ENCODE measurements at places on chromosomes 13 and 19. TPM values are rescaled to one million over a fixed set of nuclear protein-coding genes. Genes with fewer than 3 reads are reported as not detected.

The TICAM1 gene
- total RNA-seq = 28.5 TPM

The B3GNT3 gene
- total RNA-seq = 0.47 TPM

The IGFL1 gene
- total RNA-seq = not detected

DNA sequence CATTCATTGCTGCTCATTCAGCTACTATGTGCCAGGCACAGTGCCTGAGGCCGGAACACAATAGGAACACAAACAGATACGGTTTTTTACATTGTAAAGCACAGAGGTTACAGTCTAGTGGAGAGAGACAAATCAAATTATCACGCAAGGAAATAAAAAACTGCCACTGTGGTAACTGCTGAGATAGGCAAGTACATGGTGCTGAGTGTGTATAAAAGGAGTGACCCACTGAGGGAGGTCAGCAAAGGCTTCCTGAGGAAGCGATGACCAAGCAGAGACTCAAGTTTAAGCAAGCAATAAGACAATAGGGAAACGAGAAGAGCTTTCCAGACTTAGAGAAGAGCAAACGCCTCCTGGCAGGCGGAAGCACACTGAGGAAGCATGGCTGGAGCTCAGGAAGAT lies 56.4 kb downstream of the NUFIP1 start:
- no peak for DNase-seq

GRCh38 chr13:50161052-50161451 lies 145.8 kb downstream of the KCNRG start:
- DNase-seq = no peak

DNA sequence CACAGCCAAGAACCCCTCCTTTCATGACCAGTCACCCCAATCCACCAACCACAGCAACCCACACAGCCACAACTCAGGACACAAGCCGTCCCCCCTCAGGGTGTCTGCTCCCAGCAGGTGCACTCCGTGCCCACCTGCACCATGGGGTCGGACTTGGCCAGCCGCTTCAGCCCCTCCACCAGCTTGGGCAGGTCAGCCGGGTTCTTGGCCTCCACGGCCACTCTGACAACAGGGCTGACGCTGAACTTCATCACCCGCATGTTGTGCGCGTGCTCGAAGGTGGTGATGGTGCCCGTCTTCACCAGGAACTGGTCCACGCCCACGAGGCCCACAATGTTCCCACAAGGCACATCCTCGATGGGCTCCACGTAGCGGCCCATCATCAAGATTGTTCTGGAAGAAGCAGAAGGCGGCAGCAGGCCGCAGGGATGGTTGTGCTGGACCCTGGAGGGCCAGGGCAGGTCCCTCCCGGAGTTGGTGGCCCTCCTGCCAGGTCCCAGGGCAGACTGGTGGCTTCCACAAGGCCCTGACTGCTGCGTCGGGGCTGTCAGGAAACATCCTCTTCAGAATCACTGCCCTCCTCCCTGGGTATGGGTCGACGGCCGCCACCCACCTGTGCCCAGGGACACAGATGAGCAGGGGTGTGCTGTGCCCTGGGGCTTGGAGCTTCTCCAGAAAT lies 5.5 kb downstream of the EEF2 start:
- DNase-seq = no peak

DNA sequence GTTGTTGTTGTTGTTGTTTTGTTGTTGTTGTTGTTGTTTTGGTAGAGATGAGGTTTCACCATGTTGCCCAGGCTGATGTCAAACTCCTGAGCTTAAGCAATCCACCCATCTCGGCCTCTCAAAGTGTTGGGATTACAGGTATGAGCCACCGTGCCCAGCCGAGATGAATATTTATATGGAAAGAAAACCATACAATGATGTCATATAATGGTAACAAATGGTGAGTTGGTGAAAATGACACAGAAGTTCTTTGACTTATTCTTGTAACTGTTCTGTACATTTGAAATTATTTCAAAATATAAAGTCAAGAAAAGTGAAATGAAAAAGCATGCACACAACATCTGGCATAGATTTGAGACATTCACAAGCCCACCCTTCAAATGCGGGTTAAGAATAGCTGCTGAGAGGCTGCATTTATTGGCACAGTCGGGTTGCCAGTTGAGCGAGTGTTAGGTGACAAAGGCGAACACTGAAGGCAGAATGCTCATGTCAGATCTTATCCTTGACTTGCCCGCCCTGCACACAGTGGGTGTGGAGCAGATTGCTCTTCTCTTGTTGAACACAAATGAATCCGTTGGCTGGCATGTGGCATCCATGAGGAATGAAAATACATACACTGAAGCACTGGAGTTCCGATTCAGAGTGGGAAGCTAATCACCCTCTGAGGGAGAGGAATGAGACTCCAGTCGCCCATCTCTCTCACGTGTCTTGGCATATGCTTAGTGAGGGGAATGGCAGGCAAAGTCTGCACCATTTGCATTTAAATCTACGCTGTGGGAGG lies 15.8 kb upstream of the UBE2S start:
- no peak for DNase-seq

DNA sequence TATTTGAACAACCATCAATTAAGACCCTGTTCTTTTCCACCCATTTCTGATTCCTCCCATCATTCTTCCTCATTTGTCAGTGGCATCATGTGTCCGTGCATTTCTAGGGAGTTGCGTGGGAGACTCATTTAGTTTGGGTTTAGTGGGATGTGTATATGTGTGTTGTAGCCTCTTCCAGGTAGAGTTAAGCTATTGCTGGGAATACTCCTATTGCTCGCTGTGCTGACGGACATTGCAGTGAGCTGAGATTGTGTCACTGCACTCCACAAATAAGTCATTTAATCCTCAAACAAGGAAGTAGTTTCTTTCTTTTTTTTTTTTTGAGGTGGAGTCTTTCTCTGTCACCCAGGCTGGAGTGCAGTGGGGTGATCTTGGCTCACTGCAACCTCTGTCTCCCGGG lies 42.2 kb upstream of the RCBTB2 start:
- DNase-seq = no peak

DNA sequence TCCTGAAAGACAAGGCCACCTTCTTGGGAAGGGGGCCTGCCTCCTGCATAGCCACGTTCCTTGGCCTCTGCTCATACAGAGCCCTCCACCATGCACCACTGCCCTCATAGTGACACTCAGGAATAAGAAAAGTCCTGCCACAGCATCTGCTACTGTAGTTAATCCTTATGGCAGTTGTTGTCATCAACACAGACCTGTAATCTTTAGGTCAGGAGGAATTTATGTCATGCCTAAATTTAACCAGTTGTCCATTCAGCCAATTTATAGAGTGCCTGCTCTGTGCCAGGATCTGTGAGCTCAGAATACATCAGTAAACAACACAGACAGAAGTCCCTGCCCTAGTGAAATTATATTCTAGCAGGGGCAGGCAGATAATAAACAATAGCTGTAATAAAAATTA lies 44.4 kb downstream of the FAM124A start:
- no peak for DNase-seq

DNA sequence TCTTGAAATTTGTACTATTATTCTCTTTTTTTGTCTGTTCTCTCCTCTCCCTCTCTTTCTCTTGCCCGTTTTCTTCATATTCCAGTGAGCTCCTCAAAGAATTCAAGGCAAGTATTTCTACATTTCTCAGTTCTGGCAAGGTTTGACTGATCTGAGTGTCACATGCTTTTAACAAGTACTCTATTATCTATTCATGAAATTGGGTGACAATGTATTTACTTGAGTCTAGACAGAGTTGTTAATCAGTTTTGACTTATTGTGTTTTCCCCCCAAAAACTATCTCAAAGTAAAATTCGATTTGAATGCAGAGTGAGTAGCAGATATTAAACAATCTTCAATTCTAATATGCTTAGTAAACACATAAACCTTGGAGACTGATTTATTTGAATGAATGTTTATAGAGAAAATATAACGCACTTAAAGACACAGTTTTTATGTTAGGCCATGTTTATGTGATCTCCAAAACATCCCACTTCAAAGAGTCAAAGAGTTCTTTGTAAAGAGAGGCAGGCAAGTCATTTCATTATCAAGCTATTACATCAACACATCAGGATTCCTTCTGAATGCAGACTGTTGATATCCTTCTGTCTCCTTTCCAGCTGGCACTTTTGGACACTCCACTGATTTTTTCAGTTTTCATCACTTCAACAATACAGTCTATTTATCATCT lies 166.6 kb downstream of the SLITRK6 start:
- DNase-seq = no peak
